Activated CD4-positive, alpha-beta T cell treated with anti-CD3 and anti-CD28 coated beads for 24 hours (primary cell): ENCODE measurements at places on chromosomes 1 and 21.

GRCh38 chr1:81635816-81636215, 164.9 kb upstream of the ADGRL2 start:
- no peak for DNase-seq

DNA sequence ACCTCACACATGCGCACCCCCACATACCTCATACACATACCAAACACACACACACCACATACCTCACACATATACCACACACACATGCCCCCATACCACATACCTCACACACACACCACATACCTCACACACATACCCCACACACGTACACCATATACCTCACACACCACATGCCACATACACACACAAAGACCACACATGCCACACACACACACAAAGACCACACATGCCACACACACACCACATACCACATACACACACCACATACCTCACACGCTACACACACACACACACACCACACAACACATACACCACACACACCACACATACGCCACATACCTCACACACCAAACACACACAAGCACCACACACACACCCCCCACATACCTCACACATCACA, 30.0 kb downstream of the HIVEP3 start:
- no peak for DNase-seq

GRCh38 chr1:921011-921837, 2.5 kb upstream of the SAMD11 start:
- no peak for DNase-seq

GRCh38 chr1:70945676-70946075, 101.9 kb downstream of the PTGER3 start:
- DNase-seq, result no peak

- DNase-seq, result no peak
These were observed 483 bp downstream of the YBEY start for GRCh38 chr21:46286648-46287002.
